ENCODE measurements at places on chromosomes 2 and 18. TPM values are rescaled to one million over a fixed set of nuclear protein-coding genes. Genes with fewer than 3 reads are reported as not detected.

DNA sequence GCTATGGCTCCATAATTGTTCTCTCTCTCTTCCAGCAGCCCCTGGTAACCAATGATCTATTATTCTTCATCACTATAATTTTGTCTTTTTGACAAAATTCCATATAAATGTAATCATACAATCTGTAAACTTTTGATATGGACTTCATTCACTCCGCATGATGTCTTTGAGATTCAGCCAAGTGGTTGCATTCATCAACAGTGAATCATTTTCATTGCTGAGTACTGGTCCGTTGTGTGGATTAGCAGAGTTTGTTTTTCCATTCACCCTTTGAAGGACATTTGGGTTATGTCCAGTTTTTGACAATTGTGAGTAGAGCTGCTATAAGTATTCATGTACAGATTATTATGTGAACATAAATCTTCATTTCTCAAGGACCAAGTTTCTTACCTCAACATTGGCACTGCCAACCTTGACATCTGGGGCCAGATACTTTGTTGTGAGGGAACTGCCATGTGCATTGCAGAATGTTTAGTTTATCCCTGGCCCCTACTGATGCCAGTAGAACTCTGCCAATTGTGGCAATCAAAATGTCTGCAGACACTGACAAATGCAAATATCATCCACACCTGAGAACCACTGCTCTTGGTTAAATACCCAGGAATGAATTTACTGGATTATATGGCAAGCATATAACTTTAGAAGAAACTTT lies 48.4 kb upstream of the BCL2L11 start:
- DNase-seq = no peak
- H3K27ac ChIP-seq = no peak overlapping the region
- H3K36me3 ChIP-seq = no peaks in the 10 kb centered on the region

DNA sequence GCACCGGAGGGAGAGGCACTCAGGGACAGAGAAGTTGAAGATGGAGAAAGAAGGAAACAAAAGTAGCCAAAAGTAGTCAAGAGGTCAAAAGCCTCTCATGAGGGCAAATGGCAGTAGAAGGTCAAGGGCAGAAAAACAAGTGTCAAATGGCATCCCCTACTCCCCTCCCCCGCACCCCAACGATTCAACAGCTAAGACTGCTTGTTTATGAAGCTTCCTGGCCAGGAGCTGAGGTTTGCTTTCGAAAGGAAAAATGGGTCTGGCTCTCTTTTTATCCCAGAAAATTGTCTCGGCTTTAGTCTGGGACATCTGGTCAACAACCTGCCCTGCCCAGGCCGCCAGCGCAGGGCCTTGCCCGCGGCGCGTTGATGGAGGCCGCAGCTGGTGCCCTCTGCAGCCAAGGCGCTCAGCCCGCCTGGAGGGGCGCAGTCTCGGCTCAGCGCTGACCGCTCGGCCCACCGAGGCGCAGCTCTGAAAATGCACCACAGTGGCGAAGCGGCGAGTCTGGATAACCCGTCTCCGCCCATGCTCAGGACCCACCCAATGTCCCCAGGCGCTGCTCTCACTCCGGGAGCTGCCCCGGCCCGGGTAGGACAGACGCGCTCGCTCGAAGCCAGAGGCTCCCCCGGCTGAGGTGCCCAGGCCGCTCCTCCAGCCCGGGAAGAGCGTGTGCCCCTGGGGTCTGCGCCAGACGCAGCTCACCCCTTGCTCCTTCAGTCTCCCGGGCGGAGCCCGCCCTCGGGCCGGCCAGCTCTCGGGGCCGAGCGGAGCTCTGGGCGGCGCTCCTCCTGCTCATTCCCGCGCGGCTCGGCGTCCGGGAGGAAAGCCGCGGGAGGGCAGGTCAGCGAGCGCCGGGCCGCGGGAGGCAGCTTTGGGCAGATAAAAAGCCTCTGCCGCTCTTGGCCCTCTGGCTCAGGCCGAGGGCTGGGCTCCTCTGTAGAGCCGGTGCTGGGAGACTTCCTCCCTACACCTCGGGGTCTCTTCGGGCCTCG lies 1.8 kb upstream of the TBR1 start:
- H3K4me3 ChIP-seq = peak overlapping the region; percentile 57
- H3K4me1 ChIP-seq = peaks cover 42% of the 10 kb centered on the region
- DNase-seq = no peak
- no peak overlapping the region for H3K27ac ChIP-seq

GRCh38 chr2:217732992-217733391 lies 269.8 kb downstream of the TNS1 start:
- H3K27ac ChIP-seq = no peak overlapping the region
- peaks cover 5% of the 10 kb centered on the region for H3K4me1 ChIP-seq
- DNase-seq = no peak
- H3K4me3 ChIP-seq = no peak overlapping the region

- peaks cover 2% of the 10 kb centered on the region for H3K4me1 ChIP-seq
- no peak overlapping the region for H3K27ac ChIP-seq
- H3K4me3 ChIP-seq = no peak overlapping the region
- DNase-seq = no peak
- no peaks in the 10 kb centered on the region for H3K36me3 ChIP-seq
- peaks cover 9% of the 10 kb centered on the region for H3K27me3 ChIP-seq
Measured at GRCh38 chr18:24677011-24677410, 216.6 kb downstream of the HRH4 start.

CD207 gene
- not detected for total RNA-seq

Data from activated CD4-positive, alpha-beta memory T cell treated with anti-CD3 and anti-CD28 coated beads, Interleukin-2, amount 10 ng/mL, durations not matched to agents 7 days and 5 days (primary cell).